Right cardiac atrium (tissue), 5 donors: ENCODE measurements at places on chromosomes 4 and X. TPM values are rescaled to one million over a fixed set of nuclear protein-coding genes. Genes with fewer than 3 reads are reported as not detected.

The EREG gene
- polyA plus RNA-seq: 0.29 TPM

DNA sequence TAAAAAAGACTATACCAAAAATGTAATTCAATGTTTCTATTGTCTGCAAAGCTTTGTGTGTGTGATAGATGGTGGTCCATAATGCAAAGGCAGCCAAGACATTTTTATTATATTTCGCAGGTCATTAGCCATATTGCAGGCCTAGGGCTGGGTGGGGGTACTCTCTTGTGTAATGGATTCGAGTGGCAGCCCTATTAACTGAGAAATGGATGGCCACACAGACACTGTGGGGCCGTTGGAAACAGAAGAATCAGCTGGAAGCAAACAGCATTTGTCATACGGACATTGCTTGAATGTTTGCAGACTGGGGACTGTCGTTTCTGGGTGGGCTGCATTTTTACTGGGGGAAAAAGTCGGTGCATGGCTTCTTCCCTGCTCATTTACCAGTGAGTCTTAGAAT is 101.4 kb downstream of the GPR143 start:
- no peak for DNase-seq

DNA sequence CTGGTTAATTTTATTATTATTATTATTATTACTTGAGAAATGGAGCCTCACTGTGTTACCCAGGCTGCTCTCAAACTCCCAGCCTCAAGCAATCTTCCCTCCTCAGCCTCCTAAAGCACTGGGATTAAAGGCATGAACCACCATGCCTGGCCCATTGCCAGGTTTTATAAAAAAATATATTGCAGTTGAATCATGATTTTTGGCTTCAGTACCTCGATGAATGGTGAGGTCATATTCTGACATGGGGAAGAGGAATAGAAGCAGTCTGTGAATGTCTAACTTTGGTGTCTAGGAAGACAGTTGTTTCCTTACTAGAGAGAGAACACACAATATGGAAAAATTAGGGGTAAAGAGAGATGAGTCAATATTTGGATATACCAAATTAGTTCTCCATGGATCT is 32.0 kb downstream of the CCSER1 start:
- DNase-seq: no peak

DNA sequence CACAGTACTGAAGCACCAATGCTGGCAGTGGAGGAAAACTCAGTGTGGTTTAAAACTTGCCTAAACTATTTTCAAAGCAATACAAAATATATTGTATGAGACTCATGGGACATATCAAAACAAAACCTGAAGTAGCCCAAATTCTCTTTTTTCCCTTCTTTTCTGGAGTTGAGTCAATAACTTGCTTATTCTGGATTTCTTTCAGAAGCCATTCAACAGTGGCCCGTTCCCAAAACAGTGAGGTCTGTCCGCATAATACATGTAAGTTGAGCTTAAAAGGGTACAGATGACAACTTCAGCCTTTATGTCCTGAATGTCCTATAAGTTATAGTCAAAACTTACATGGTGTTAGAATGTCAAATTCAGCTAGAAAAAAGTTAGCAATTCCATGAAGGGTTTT is 100.8 kb downstream of the SHISA3 start:
- DNase-seq: no peak

DNA sequence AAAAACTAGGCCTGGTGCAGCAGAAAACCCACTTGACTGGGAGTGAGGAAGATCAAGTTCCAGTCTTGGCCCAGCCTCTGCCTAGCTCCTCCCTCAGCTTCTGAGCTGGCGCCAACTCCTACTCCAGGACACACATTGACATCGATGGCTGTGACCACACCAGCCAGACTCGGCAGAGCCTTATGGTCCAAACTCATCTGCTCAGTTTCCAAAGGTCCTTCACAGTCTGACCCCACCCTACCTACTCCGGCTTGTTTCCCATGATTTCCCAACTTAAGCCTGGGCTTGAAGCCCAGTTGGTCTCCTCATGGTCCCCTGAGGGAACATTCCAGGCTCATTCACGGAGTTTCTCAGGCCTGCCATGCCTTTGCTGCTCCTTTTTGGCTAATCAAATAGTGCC is 10.1 kb downstream of the ELF4 start:
- peak; percentile 84 for DNase-seq

- DNase-seq: no peak
Observed at GRCh38 chr4:184968366-184968765, 49.9 kb upstream of the HELT start.

- DNase-seq: no peak
Observed at GRCh38 chrX:119482041-119482440, 13.8 kb downstream of the SLC25A5 start.

GRCh38 chr4:120445186-120445585 is 378.5 kb upstream of the MAD2L1 start:
- DNase-seq: no peak

- peak; percentile 95 for DNase-seq
Observed at GRCh38 chr4:71231129-71232055, 107.4 kb upstream of the SLC4A4 start.

GRCh38 chrX:138157850-138158249 is 553.7 kb downstream of the FGF13 start:
- DNase-seq: no peak

The MYOZ2 gene
- 709 TPM for polyA plus RNA-seq

GRCh38 chr4:2913168-2913567 is 50.0 kb downstream of the NOP14 start:
- peak; percentile 16 for DNase-seq

- DNase-seq: no peak
Observed at GRCh38 chr4:87228262-87228860, 7.9 kb upstream of the KLHL8 start.

GRCh38 chr4:42306221-42307109 is 90.8 kb upstream of the SHISA3 start:
- peak; percentile 53 for DNase-seq

GRCh38 chr4:102217775-102218355 is 127.4 kb downstream of the SLC39A8 start:
- no peak for DNase-seq

- peak; percentile 85 for DNase-seq
Observed at GRCh38 chrX:51332188-51332942, at the start of gene NUDT10. Gene NUDT10 (plus strand): TSS chrX:51332822. CDS start chrX:51332966, 144 bp downstream.

DNA sequence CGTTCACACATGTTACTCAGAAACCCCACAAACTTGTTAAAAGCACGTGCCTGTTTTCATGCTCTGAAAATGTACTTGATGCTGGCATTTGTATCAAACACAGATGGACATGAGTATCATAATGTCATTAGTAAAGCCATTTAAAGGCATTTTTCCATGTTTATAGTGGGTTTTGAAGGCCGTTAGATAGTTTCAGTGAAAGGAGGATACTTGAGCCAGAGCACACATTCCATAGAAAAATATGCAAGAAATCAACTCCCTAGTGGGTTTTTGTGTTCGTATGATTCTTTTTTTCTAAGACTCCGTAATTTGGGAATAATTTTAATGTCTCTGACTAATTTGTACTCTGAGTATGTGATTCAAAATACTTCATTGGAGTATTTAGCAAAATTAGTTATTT is 216.2 kb upstream of the BMP3 start:
- DNase-seq: no peak

GRCh38 chrX:39514801-39515200 is 583.0 kb downstream of the BCOR start:
- no peak for DNase-seq
